Cardiac septum (tissue), 1 donor: ENCODE measurements at places on chromosomes 3 and 15. TPM values are rescaled to one million over a fixed set of nuclear protein-coding genes. Genes with fewer than 3 reads are reported as not detected.
A peak's percentile ranks its signal among the peaks of the same experiment; 100 is the strongest.

- peak; percentile 67 for DNase-seq
Measured at GRCh38 chr3:40691452-40691861, 166.7 kb downstream of the ZNF621 start.

- no peak for DNase-seq
Measured at GRCh38 chr15:66654739-66655375, 47.2 kb upstream of the SMAD6 start.

- no peak for DNase-seq
Measured at GRCh38 chr15:58588096-58588495, 156.3 kb downstream of the LIPC start.

DNA sequence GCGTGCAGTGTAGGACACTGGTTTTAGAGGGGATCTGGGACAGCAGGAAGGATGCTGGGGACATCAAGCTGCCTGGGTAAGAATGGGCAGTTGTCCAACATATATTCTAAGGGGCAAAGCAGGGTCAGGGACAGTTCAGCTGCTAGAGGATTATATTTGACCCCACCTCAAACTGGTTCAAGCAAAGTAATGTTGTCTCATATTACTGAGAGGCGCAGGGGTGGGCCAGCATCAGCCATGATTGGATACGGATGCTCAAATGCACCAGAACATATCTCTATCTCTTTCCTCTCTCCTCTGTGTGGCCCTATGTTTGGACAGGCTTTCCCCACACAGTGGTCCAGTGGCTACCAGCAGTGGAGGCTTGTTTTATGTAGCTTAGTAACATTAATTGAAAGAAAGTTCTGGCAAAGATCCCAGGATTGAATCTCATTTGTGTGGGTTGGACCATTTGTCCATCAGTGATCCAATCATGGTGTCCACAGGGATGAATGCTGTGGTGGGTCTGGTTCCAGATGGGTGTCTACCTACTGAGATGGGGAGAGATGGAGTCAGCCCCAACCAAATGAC lies 49.8 kb upstream of the RGMA start:
- DNase-seq, result no peak

THSD4 gene
- 116 TPM for total RNA-seq

CASR gene
- total RNA-seq, result not detected

- no peak for DNase-seq
Measured at GRCh38 chr15:90367576-90367975, 15.5 kb downstream of the ZNF774 start.

SLC22A13 gene
- total RNA-seq, result 0.22 TPM

STXBP5L gene
- total RNA-seq, result not detected

MPI gene
- total RNA-seq, result 44.5 TPM

PLAAT1 gene
- total RNA-seq, result 9.2 TPM

DNA sequence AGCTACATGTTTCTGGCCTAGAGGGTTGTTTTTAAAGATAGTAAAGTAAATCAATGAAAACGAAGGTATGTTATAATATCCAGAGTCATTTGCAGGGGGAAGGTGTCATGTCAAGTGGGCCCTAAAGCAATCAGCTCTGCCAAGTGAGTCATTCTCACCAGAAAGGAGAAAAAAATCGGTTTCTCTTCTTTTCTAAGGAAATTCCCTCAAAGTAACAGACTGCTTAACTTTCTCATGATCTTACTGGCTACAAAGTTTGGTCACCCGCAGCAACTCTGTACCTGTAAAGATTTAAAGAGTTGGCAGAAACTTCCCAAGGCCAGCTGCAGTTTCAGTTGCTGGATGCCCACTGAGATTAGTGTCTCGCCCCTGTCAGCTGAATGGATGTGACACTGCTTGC lies 5.5 kb upstream of the FSIP1 start:
- DNase-seq, result no peak

CEP63 gene
- total RNA-seq, result 32.1 TPM

- no peak for DNase-seq
Measured at GRCh38 chr3:32376115-32376514, 15.5 kb upstream of the CMTM7 start.

- no peak for DNase-seq
Measured at GRCh38 chr3:78580681-78581080, 1187.1 kb downstream of the ROBO1 start.

DNA sequence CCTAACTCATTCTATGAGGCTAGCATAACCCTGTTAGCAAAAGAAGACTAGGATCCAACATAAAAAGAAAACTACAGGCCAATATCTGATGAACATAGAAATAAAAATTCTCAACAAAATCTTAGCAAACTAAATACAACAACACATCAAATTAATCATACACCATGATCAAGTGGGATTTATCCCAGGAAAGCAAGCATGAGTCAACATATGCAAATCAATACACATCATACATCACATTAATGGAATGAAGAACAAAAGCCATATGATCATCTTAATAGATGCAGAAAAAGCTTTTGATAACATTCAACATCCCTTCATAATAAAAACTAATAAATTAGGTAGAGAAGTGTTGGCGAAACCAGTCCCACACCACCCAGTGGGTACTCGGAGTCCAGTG lies 136.1 kb upstream of the MME start:
- no peak for DNase-seq

- DNase-seq, result no peak
Measured at GRCh38 chr3:23950293-23950692, 5.2 kb downstream of the NR1D2 start.
